ENCODE measurements at places on chromosomes 7 and 10. TPM values are rescaled to one million over a fixed set of nuclear protein-coding genes. Genes with fewer than 3 reads are reported as not detected.
A peak's percentile ranks its signal among the peaks of the same experiment; 100 is the strongest.

DNA sequence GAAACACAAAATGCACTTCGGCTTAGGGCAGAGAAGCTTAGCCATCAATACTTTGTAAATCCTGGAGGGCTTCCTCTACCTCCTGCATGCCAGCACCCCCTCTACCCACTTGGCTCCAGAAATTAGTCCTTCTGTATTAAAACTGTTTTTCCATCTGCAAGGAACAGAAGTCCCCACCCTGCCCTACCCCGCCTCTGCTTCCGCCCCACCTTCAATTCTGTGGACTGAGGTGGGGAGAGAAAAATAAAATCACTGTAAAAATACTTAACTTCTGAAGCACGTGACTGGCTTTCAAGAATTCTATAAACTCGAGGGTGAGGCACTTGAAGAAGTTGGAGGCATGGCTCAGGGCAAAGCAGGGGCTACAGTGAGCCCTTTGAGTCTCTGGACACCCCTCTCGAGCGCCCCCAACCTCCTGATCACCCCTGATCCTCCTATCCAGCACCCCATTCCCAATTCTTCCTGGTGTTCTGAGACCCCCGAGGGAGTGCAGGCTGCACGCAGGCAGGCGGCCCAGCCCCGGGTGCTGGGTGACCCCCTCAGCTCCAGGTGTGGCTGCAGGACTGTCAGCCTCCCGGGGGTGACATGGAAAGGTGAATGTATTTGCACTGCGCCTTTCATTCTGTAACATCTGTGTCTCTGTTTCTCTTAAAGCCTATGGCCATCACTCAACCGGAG is 7.3 kb upstream of the KIAA1217 start:
- DNase-seq, result peak; percentile 23

GRCh38 chr10:18369859-18370473 is 229.7 kb downstream of the CACNB2 start:
- no peak for DNase-seq

Gene VSTM2A
- total RNA-seq, result 0.79 TPM

GRCh38 chr10:119149157-119149556 is 16.4 kb downstream of the SFXN4 start:
- DNase-seq, result no peak

DNA sequence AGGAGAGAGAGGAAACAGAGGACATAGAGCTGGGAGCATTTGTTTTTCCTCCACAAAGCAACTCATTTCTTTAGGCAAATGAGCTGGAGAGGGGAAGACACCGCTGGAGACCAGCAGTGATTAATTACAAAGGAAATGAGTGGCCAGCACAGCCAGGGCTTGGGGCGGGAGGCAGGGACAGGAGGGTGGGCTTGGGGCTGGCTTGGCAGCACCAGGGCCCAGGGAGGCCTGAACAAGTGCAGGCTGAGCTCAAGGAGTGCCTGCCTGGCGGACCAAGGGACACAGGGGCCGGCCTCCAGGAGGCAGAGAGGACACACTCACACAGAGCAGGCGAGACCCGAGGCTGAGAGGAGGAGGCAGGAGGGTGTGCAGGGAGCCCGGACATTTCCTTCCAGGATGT is 149.0 kb upstream of the UNC5B start:
- no peak for DNase-seq

Gene GPR26
- not detected for total RNA-seq

Gene CACNB2
- 16.2 TPM for total RNA-seq

DNA sequence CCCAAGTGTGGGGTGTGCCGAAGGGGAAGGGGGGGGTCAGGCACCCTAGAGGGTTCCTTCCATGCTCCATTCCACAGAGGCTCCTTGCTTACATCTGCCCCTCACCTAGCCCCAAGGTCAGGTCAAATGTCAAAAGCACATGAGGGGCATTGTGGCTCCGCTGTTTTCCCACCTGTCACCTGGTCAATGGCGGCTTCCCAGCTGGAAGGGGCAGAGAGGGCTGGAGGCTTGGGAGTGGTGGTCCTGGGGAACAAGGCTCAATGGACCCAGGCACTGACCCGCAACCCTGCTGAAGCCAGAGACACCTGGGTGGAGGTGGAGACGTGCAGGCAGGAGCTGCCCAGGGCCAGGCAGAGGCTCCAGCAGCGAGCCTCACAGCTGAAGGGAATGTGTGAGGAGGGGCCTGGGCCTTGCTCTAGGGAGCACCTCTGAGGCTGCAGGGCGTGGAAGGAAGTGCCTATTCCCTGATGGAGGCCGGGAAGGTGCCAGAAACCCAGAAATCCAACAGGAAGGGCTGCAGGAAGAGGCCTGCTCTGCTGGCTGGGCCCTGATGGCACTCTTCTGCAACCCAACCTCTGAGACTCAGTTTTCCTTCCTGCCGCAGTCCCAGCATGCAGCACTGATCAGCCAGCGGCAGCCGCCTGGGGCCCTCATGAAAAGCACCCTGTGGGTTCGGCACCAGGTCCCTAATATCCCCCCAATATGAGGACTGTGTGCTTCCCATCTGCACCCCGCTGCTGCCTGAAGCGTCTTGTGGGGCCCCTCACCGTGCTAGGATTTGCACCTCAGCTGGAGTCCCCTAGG is 16.0 kb downstream of the RASGEF1A start:
- DNase-seq, result no peak

Gene AKR1C2
- 53.8 TPM for total RNA-seq

DNA sequence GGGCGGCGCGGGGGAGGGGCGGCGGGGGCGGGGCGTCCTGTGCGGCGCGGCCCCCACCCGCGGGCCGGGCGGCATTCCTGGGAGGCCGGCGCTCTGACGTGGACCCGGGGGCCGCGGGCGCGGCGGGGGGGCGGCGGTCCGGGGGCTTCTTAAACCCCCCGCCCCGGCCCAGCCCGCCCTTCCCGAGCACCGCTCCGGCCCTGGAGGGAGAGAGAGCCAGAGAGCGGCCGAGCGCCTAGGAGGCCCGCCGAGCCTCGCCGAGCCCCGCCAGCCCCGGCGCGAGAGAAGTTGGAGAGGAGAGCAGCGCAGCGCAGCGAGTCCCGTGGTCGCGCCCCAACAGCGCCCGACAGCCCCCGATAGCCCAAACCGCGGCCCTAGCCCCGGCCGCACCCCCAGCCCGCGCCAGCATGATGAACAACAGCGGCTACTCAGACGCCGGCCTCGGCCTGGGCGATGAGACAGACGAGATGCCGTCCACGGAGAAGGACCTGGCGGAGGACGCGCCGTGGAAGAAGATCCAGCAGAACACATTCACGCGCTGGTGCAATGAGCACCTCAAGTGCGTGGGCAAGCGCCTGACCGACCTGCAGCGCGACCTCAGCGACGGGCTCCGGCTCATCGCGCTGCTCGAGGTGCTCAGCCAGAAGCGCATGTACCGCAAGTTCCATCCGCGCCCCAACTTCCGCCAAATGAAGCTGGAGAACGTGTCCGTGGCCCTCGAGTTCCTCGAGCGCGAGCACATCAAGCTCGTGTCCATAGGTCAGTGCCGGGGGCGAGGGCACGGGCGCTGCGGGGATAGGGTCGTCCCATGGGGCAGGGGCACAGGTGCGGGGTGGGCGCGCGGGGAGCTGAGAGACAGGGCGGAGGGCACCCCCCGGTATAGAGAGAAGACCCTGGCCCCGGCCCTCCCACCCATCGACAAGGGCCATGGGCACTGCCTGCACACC is at the start of gene FLNC:
Gene FLNC (plus strand): TSS at position 176 of the 947 bp plus-strand sequence. CDS start 232 bp downstream, at position 408.
- peak; percentile 43 for DNase-seq

DNA sequence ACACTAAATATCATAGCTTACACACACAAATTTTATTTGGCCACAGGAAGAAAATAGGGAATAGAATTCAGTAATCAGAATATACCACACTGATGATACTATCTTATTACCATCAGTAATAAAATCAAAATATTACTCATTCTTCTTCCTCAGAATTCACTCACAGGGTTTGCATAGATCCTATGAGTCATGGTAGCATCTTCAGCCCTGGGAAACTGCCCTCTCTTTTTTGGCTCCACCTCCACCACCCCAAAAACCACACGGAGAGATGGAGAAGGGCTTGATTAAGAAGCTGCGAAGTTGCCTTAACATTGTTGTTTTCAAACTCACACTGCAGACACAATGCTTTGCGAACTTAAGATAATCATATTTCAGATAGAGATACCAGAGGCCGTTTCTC is 154.1 kb upstream of the AHR start:
- DNase-seq, result no peak

Gene ZNF722
- not detected for total RNA-seq

GRCh38 chr7:28808796-28809533 is 149.2 kb downstream of the TRIL start:
- DNase-seq, result peak; percentile 70

DNA sequence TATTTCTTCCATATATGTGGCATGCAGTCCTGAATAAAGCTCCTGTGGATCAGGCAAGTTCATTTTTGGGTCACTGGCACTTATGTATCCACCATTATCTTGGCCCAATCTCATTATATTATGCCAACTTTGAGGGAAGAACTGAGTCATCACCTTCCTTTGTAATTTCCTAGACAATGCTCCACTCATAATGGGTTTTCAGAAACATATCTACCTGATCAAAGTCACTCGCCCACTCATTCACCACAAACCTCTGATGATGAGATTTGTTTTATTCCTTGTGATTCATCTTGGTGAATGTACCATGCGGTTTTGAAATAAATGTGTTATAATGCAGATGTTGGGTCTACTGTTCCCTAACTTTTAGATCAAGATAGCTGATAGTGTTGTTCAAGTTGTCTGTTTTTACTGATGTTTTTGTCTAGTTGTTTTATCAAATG is 525.8 kb downstream of the KIF20B start:
- no peak for DNase-seq

- no peak for DNase-seq
Observed at GRCh38 chr10:103154521-103155299, 38.4 kb downstream of the NT5C2 start.

All from transverse colon (tissue), 4 donors.